EH (cell line): ENCODE measurements at places on chromosomes 3 and 15.

DNA sequence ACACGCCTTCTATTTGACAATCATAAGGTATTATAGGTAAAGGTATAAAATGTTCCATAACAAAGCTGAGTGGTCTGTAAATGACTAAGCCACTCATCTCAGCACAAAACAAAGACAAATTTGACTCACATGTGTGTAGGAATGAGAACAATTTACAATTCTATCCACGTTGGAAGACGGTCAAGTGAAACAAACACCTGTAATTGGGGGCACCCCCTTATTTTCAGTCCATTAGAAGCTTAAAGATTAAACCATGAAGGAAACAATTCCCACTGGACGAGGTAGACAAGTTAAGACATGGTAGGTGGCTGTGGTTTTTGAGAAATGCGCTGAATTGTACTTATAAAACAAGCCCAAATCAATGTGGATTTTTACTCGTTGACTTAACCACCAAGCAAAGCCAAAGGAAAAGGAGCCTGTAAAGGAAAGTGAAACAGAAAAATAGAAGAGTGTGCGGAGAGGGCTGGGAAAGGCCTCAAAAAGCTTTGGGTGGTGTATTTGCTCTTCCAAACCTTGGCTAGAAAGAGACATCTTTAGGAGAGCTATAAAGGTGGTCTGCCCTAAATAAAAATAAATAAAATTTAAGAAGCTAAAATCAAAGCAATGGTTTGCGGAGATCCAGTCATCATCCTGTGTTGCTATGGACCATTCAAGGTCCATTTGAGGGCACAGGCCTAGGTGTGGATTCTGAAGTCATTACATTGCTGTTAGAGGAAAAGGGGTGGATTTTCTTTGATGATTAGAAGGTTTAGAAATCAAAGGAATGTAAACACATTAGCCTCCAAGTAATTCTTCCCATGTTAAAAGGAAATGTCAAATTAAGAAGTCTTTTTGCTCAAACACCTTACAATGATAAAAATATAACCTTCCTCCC lies 135.0 kb downstream of the TFG start:
- DNase-seq = peak; percentile 13

DNA sequence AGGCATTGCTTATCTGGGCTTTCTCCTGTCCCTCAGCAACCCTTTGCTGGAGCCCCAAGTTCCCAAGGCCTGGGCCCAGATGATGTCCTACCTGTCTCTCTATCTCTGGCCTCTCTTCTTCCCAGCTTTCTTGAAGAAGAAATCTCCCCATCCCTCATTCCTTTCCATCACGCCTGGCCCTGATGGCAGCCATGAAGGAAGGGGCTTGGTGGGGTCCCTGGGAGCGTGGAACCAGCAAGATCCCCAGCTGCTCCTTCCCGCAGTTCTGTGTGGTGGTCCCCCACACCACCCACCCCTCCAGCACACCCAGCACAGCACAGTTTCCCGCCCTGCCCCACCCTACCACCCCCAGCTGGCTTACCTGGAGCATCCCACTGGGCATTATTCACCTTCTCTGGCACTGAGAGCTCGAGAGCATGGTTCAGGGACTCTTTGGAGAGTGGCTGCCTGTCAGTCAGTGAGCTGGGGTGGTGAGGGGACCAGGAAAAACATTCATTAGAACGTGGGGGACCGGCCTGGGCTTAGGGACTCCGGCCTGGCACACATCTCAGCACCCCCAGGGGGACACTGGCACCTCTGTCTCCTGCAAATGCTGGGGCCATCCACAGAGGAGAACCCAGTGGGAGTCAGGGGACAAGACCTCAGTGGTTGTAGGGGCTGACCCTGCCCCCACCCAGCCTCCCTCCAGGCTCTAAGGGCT lies 26.6 kb downstream of the ACSBG1 start:
- no peak for DNase-seq

DNA sequence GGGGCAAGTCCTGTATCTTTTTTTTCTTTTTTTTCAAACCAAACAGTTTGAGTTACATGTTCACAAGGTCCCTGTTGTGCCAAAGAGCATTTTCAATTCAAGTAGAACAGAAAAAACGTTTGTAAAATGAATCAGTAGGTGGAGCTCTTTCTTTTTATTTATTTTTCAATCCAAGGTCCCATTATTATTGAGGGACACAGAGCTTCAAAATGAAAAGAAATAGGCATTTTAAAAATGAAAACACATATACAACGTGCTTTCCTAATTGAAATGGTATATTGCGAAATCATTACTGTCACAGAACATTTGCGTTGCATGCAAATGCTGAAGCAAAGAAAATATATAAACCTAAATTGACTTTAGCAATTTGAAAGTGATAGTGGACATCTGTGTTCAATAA lies 711.0 kb downstream of the MECOM start:
- DNase-seq = peak; percentile 11

GRCh38 chr15:96344706-96345559 lies 14.4 kb downstream of the NR2F2 start:
- no peak for DNase-seq

- DNase-seq = no peak
These were observed 225.8 kb upstream of the ZNF717 start for GRCh38 chr3:76011121-76011520.

GRCh38 chr15:74383286-74383685 lies 15.8 kb upstream of the CYP11A1 start:
- DNase-seq = no peak

- no peak for DNase-seq
These were observed 98.9 kb upstream of the TJP1 start for GRCh38 chr15:29921130-29921601.

DNA sequence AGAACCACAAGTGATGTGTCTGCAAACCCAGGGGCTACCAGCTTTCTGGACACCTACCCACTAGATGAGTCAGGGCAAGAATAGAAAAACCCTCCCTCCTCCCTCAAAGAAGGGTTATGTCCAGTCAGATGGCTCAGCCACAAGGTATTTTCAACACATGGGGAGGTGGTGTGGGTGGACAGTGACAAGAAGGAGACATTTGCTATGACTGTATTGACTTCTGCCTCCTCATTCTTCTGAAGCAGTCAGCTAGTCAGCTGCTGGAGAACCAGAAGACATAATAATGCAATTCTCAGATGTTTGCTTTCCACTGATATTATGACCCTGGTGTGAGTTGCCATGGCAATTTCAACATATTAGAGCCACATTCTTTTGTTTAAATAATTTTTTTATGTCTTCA lies 66.7 kb upstream of the GOLGA8B start:
- peak; percentile 42 for DNase-seq

DNA sequence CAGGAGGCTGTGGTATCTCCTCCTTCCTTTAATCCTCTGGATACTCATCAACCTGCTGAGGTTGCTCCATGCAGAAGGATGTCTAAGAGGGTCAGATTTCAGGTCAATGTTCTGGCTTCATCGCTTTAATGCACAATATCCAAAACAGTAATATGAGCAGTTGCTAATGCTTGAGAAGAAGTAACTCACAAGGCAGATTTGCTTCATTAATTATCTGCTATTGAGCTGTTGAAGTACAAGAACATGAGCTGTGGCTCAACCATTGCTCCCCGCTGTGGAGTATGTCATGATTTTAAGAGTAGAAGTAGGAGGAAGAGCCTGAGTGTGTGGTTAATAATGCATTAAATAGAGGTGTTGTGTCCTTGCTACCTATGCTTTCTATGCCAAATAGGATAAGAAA lies 1412.9 kb upstream of the ALCAM start:
- DNase-seq = no peak

- DNase-seq = no peak
These were observed 69.0 kb downstream of the ATP11B start for GRCh38 chr3:182862159-182862860.

- DNase-seq = peak; percentile 54
These were observed 654.4 kb upstream of the ADAMTS9 start for GRCh38 chr3:65342084-65342683.

DNA sequence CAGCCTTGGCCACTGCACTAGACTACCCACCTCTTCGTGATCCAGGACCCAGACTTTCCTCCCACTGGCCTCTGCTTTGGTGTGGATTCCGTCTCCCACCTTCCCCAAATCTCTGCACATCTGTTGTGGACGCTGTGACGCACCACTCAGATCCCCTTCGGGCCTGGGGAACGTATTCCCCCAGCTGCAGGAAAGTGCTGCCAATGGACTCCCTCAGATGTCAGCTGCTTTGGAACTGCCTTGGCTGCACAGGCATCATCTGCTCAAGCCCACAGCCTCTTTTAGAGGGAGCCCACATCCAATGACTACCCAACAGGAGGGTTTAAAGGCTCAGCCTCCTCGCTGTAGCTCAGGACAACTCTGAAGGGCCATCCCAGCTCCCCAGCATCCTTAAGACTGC lies 134.2 kb upstream of the RAD18 start:
- no peak for DNase-seq

DNA sequence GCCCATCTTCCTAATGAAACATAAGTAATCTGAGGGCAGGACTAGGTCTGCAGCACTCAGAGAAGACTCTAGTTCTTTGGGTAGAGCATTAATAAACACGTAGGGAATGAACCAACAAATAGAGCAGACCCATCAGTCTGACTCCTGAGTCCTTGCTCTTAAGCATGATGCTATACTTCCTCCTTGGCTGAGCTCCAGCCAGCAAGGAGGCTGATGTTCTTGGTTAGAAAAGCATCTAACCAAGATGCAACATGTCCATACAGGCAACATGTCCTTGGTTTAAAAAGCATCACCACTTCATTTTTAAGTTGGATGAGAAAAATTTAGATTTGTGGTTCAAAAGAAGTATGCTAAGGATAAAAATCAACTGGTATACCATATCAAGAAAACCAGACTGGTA lies 8.5 kb upstream of the MYH15 start:
- peak; percentile 15 for DNase-seq

DNA sequence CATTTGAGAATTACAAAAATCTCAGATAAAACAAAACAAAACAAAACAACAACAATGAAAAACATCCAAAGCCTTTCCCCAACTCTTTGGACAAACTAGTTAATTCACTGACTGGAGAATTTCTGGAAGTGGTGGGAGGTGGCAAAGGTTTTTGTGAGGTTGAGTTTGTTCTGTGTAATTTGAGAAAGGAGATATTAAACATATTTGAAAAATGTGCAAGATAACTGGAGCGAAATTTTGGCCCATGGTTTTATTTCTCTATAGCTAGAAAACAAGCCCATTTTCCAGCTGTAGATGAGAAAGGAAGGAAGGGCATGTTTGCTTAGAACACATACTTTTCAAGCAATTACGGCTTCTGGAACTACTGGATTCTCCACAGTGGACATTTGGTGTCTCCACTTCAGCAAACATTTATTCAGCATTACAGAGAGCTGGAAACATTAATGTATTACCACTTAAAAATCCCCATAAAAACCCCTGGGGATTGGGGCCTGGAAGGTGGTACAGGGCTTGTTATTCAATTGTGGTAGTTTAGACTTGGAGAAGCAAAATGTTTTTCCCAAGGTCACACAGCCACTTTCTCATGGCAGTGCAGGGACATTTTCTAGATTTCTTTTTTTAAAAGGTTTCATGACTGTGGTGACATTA lies 135.8 kb downstream of the THSD4 start:
- DNase-seq = no peak

DNA sequence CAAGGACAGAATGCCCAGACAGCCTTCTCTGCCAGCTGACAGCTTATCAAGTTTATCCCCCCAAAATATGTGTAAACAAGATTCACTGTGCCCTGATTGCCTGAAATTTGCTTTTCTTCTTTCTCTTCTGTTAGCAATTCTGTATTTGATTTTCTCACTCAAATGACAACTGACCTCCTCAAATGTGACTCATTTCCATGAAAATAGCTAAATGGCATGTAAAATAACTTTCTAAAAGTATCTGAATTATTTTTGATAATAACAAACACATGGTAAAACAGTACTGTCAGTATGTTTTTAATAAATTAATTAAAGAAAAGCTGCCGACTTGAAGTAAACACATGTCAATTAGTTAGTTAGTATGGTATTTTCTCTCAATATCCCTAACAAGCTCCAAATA lies 202.3 kb upstream of the STAC start:
- peak; percentile 13 for DNase-seq

DNA sequence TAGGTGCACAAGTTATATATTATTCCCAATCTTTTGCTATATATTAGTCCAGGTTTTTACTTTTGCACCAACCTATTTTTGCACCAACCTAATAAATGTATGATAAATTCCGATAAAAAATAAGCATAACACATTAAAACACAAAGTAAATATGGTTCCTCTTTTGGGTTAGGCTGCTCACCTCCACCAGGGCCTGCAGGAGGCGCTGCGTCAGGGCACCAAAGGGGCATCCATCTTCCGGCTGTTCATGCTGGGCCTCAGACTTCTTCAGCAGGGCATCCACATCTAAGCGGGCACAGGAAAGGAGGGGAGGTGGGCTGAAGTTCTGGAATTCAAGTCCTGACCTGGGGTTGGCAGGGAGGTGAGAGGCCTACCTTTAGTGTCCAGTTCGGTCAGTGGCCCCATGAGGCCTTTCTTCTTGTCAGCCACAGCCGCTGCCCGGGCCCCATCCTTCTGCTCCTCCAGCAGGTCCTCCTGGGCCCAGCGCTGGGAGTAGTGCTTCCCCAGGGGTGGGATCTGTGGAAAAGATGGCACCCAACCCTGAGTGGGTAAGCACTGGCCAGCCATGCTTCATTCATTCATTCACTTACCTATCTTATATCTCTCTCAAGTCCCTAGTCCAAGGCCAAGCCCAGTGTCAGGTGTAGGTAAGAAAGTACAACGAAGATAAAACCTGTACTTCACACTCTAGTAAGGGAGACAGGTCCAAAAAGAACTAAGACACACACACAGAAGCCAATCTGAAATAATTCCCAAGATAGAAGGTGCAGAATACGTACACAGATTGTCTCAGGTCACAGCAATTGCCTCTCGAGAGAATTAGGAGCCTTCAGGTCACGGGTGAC lies 5.2 kb downstream of the TADA3 start:
- DNase-seq = no peak

DNA sequence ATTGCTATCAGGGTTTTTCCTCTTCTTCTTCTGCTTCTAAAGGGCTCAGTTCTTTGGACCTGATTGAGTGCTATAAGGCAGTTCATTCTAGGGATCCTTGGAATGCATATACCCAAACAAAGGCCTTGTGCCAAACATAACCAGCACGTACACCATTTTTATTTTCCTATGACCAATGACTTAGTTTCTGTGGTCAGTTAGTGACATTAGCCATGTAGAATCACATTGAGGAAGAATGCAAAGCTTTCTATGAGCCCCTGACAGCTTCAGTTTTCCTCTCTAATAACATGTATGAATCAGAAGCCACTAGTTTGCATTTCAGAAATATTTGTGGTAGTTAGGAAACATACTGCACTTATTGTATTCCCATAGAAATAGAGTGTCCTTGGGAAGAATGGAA lies 240.0 kb downstream of the THRB start:
- DNase-seq = peak; percentile 97

- no peak for DNase-seq
These were observed 34.7 kb upstream of the C3orf38 start for GRCh38 chr3:88114878-88115549.
